Thoracic aorta (tissue), 2 donors: ENCODE measurements at places on chromosomes 16 and 17. TPM values are rescaled to one million over a fixed set of nuclear protein-coding genes. Genes with fewer than 3 reads are reported as not detected.

DNA sequence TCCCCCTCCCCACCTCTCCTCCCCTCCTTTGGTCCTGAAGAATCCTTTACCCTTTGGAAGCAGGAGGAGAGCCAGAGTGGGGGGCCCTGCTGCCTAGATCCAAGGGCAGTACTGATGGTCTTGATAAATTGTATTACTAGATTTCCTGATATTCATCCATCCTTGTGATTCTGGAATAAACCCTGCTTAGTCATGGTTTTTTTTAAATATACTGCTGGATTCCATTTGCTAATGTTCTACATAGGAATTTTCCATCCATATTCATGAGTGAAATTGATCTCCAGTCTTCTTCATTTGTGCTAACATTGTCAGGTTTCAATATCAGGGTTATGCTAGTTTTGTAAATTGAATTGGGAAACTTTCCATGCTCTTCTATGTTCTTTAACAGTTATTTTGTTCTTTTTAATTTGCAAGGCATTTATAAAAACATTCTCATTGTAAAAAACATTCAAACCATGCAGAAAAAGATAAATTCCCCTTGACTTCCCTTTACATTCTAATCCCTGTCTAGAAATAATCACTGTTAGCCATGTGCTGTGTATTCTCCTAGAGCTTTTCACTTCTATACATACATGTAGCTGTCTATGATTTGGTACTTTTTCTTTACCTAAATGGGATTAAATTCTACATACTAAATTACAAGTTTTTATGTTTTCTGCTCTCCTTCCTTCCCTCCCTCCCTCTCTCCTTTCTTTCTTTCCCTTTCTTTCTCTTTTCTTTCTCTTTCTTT, 56.7 kb downstream of the CCDC42 start:
- peak overlapping the region; percentile 63 for H3K27ac ChIP-seq
- no peaks in the 10 kb centered on the region for H3K36me3 ChIP-seq
- DNase-seq = no peak
- H3K4me3 ChIP-seq = no peak overlapping the region
- no peaks in the 10 kb centered on the region for H3K27me3 ChIP-seq

- H3K36me3 ChIP-seq = no peaks in the 10 kb centered on the region
- peak within 1 kb of the TSS; percentile 80 for H3K4me3 ChIP-seq
- H3K27me3 ChIP-seq = no peaks in the 10 kb centered on the region
- H3K4me1 ChIP-seq = peaks cover 15% of the 10 kb centered on the region
- DNase-seq = no peak
- H3K27ac ChIP-seq = peak within 1 kb of the TSS; percentile 37
Observed at GRCh38 chr16:90018652-90019542, at the start of gene DBNDD1. Gene DBNDD1, minus strand, starts transcription at chr16:90019456. Its CDS starts 115 bp downstream, at chr16:90019341.

DNA sequence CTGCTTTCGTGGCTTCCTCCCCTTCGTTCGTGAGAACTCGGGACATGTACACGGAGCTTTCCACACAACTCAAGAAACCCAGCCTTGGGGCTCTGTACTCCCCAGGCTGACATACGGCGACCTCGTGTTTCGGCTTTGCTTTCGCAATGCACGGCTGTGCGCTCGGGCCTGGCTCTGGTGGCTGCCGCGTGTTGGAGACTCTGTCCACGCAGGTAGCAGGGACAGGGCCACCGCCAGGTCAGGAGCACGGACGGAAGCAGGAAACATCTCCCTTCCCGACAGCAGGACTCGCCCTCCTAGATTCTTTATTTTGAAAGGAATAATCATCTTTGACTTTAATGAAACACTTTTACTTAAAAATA, 17.3 kb downstream of the UTS2R start:
- H3K27me3 ChIP-seq = no peaks in the 10 kb centered on the region
- no peaks in the 10 kb centered on the region for H3K36me3 ChIP-seq
- H3K4me1 ChIP-seq = peaks cover 31% of the 10 kb centered on the region
- DNase-seq = no peak
- H3K27ac ChIP-seq = no peak overlapping the region
- H3K4me3 ChIP-seq = no peak overlapping the region

DNA sequence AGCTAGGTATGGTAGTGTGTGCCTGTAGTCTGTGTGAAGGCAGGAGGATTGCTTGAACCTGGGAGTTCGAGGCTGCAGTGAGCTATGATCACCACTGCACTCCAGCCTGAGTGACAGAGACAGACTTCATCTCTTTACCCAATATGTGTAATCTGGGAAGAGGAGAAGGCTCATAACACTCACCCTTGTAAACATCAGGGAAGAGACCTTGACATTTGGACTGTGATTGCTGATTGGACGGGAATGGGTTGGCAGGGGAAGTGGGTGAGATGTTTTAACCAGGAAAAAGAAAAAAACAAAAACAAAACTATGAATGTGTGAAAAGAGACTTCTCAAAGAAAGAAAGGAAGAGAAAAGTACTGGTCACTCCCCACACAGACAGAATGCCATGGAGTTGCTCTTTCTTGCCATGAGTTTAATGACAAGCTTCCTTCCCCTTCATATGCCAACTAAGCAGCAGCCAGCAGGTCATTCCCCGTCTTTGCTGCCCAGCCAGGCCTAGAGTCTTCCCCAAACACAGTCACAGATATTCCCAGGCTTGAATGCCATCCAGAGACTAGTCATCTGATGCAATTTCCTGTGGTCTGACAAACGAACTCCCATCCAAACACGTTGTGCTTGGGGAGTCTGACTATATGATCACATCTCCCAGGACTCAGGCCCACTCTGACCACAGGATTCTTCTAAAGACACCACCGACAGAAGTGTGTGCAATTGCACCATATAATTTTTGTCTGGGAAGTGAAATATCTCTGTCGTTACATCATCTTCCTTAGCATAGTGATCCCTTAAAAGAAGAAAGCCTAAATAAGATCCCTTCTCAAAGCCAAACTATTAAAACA, 3.6 kb upstream of the XAF1 start:
- DNase-seq = peak; percentile 15
- H3K4me3 ChIP-seq = no peak overlapping the region
- no peaks in the 10 kb centered on the region for H3K27me3 ChIP-seq
- no peaks in the 10 kb centered on the region for H3K36me3 ChIP-seq
- H3K4me1 ChIP-seq = peaks cover 41% of the 10 kb centered on the region

DNA sequence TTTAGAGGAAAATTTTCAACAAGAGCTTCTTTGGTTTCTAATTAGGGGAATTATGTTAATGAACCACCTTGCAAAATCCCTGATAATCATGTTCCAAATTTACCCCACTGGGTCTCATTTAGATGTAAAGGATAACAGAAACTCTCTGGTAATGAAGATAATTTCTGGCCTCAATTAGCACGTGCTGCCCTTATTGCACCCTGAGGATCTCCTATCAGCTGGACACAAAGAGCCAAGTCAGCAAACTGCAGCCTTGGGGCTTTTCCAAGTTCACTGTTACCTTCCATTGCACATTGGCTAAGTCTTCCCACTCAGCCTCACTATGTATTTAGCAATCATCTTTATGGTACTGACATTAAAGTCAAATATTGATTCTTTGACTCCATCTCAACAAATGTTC, 78.1 kb downstream of the GP2 start:
- H3K27ac ChIP-seq = no peak overlapping the region
- H3K4me1 ChIP-seq = no peaks in the 10 kb centered on the region
- H3K36me3 ChIP-seq = no peaks in the 10 kb centered on the region
- DNase-seq = no peak
- H3K27me3 ChIP-seq = no peaks in the 10 kb centered on the region

GRCh38 chr16:83713597-83713996, 94.2 kb upstream of the HSBP1 start:
- peak overlapping the region; percentile 74 for H3K27ac ChIP-seq
- H3K36me3 ChIP-seq = no peaks in the 10 kb centered on the region
- peaks cover 6% of the 10 kb centered on the region for H3K4me1 ChIP-seq
- H3K27me3 ChIP-seq = no peaks in the 10 kb centered on the region

DNA sequence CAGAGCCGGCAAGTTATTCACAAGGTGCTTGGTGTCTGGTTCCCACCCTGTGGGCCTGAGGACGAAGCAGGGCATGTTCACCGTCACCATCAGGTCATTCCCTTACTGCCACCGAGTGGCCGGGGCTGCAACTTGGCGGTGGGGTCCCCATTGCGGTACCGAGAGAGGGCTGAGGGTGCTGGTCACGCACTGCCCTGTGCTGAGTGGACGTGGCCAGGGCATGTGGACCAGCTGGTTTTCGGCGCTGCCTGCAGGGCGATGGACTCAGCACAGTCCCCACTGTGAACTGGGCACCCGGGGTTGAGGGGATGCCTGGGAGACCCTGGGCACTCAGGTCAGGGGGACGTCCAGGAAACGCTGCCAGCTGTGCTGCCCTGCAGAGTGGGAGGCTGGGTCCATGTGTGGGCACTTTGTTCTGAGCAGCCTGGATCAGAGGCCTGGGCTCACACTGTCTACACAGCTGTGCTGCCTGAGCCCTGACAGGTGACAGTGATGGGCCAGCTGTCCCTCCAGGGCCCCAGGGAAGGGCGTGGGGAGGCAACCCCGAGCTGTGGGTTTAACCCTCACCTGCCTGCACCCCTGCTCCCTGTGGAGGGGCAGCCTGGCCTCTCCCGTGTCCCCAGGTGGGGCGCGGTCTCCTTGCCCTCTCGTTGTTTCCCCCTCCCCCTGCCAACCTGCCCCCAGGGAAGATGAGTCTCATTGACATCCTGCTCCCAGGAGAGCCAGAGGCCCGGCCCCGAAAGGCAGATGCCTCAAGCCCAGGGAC, 39.3 kb upstream of the GNG13 start:
- no peak overlapping the region for H3K4me3 ChIP-seq
- no peaks in the 10 kb centered on the region for H3K27me3 ChIP-seq
- H3K36me3 ChIP-seq = no peaks in the 10 kb centered on the region
- DNase-seq = no peak

DNA sequence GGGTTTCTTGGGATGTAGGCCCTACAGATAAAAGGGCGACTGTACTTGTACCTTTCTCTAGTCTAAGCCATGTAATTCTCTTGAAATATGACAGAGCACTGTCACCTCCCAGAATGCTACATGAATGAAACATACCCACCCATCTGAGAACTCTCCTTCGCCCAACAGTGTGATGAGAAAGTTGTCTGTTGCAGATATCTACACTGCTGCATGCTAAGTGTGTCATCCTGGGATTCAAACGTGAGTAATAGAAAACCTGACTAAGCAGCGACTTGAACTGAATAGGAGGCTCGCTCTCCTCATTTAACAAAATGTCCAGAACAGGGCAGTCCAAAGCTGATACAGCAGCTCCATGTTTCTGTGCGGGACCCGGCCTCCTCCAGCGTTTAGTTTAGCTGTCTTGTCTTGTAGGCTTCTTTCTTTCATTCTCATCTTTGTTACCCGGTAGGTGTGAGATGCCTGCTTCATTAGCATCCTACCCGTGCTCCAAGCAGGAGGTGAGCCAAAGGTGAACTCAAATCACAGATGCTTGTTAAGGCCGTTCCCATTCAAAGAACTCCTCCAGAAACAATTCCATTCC, 211.9 kb downstream of the PRKCA start:
- H3K36me3 ChIP-seq = no peaks in the 10 kb centered on the region
- no peak overlapping the region for H3K4me3 ChIP-seq
- no peak overlapping the region for H3K27ac ChIP-seq
- H3K4me1 ChIP-seq = peaks cover 4% of the 10 kb centered on the region

The PITPNM3 gene
- 1.8 TPM for total RNA-seq

The PRSS53 gene
- 13.7 TPM for total RNA-seq
